SK-N-SH (cell line): ENCODE measurements at places on chromosomes 5 and 9. TPM values are rescaled to one million over a fixed set of nuclear protein-coding genes. Genes with fewer than 3 reads are reported as not detected.

ADCY2 gene
- not detected in 2 replicates for polyA plus RNA-seq

DNA sequence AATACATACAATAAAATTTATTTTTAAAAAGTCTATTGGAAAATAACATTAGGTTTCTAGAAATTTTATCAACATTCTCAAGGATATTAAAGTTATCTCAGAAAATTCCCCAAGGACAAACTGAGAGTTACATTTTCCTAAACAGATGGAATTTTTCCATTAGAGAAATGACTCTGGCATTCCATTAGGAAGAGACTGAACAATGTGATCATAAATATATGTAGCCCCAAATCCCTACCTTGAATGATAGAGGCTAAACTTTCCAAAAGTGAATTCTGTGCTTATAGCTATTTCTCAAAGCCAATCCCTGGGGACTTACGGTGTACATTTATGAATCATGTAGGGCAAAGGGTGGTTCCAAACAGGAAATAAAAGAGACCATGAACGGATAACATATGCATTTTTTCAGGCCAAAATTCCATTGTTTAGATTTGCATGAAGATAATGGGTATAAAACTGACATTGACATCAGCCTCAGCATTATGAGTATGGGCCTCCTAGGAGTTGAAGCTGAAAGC, 1181.0 kb upstream of the DMAC1 start:
- no peak overlapping the region for H3K4me3 ChIP-seq
- H3K27ac ChIP-seq: no peak overlapping the region
- DNase-seq: no peak
- no peaks in the 10 kb centered on the region for H3K36me3 ChIP-seq
- H3K27me3 ChIP-seq: no peaks in the 10 kb centered on the region

DNA sequence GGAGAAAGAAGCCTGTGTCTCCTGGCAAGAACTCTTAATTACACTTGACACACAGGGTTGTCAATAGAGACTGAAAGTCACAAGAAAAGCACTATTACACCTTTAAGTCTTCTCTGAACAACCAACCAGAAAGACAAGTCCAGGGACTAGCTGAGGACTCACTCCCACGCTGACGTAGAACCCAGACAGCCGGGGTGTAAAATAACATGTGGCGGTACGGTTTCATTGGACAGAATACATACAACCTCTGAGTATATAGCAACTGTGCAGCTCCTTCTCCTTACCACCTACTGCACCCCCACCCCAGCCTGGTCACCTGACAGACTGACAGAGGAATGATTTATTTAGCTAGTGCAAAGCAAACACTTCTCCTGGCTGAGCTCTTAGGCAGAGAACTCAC, 103.4 kb upstream of the RASEF start:
- H3K27me3 ChIP-seq: no peaks in the 10 kb centered on the region
- no peaks in the 10 kb centered on the region for H3K4me1 ChIP-seq
- no peak overlapping the region for H3K27ac ChIP-seq
- H3K4me3 ChIP-seq: no peak overlapping the region
- DNase-seq: no peak
- H3K36me3 ChIP-seq: no peaks in the 10 kb centered on the region

TMEM171 gene
- polyA plus RNA-seq: 7.6 and 8.9 TPM in 2 replicates

DNA sequence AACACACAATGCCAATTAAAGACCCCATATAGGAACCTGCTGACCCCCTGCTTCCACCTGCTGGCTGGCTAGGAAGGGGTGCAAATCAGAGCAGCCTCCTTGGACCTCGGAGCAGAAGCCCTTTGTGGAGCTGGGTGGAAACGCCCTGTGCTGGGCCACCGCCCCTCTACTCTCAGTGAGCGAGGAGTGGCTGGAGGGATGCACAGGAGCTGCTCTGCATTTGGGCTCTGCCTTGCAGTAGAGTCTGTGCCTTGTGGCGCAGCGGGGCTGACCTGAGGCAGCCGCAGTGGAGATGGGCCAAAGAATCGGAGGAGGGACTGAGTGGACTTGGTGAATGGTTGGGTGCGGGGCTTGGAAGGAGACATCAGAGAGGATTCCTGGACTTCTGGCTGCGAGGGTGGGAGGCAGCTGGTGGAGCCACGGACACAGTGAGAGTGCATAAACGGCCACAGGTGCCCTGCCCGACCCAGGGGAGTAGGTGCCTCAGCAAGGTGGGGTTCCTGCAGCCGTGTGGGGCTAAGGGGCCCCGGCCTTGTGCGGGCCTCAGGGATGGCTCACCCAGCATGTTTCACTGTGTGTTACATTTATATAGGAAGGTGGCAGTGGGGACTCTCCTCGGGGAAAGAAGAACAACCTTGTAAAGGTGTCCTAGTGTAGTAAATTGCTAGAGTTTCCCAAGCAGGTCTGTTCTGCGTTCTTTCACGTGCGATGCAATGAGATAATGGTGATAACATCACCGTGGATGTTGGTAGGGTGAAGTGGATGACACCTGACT, 14.1 kb upstream of the IRX4 start:
- no peaks in the 10 kb centered on the region for H3K4me1 ChIP-seq
- peaks cover 80% of the 10 kb centered on the region for H3K27me3 ChIP-seq
- DNase-seq: no peak
- no peaks in the 10 kb centered on the region for H3K36me3 ChIP-seq
- H3K27ac ChIP-seq: no peak overlapping the region
